ENCODE measurements at places on chromosomes 3 and 15. TPM values are rescaled to one million over a fixed set of nuclear protein-coding genes. Genes with fewer than 3 reads are reported as not detected.

- H3K4me1 ChIP-seq, result no peaks in the 10 kb centered on the region
These were observed 45.5 kb upstream of the CFAP161 start for GRCh38 chr15:81088470-81089013.

- H3K36me3 ChIP-seq, result no peaks in the 10 kb centered on the region
- H3K27me3 ChIP-seq, result no peaks in the 10 kb centered on the region
- H3K27ac ChIP-seq, result no peak overlapping the region
- DNase-seq, result no peak
These were observed 60.8 kb upstream of the GALNT15 start for GRCh38 chr3:16113704-16114103.

DNA sequence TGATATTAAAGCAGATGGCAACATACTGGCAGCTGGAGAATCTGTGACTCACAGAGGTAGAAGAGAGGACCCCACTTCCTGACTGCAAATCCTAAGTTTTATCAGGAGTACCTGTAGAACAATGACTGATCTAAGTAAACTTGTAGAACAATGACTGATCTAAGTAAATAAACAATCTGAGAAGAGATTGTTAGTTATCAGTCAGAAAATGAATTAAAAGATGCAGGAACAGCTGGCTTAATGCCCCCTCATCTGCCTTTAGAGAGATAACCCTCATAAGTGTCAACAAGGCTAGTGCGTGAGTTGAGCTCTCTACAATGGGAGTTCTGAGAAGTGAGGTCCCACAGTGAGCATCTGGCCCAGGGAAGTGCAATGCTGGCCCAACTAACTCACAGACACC, 14.6 kb downstream of the ACAD11 start:
- H3K4me3 ChIP-seq, result no peak overlapping the region
- H3K27ac ChIP-seq, result no peak overlapping the region
- no peaks in the 10 kb centered on the region for H3K4me1 ChIP-seq
- no peaks in the 10 kb centered on the region for H3K27me3 ChIP-seq
- no peak for DNase-seq

- no peaks in the 10 kb centered on the region for H3K36me3 ChIP-seq
- no peaks in the 10 kb centered on the region for H3K4me1 ChIP-seq
- no peaks in the 10 kb centered on the region for H3K27me3 ChIP-seq
- H3K4me3 ChIP-seq, result no peak overlapping the region
- DNase-seq, result no peak
These were observed 44.1 kb upstream of the FAM107A start for GRCh38 chr3:58621086-58621830.

DNA sequence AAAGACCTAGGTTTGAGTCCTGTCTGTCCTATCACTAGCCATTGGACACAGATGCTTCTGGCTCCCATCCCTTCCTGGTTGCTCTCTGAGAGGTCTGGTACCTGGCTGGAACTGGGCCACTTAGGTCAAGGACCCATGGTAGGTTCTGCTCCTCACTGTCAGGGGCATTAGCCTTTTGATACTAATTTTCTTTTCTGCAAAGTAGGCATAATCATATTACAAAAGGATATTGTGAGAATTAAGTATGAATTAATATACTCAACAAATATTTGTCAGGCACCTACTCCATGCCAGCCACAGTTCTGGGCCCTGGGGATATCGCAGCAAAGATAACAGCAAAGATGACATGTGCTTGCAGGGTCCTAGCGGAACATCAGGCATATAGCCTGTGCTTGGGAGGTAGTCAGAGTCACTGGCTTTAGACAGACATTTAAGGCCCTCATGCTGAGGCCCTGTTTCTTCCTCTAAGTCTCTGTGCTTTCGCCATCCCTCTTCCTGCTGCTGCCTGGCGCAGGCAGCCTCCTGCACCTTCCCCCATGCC, 25.6 kb upstream of the LCTL start:
- H3K4me1 ChIP-seq, result no peaks in the 10 kb centered on the region
- H3K27me3 ChIP-seq, result no peaks in the 10 kb centered on the region
- no peak overlapping the region for H3K4me3 ChIP-seq
- no peaks in the 10 kb centered on the region for H3K36me3 ChIP-seq
- no peak overlapping the region for H3K27ac ChIP-seq

DNA sequence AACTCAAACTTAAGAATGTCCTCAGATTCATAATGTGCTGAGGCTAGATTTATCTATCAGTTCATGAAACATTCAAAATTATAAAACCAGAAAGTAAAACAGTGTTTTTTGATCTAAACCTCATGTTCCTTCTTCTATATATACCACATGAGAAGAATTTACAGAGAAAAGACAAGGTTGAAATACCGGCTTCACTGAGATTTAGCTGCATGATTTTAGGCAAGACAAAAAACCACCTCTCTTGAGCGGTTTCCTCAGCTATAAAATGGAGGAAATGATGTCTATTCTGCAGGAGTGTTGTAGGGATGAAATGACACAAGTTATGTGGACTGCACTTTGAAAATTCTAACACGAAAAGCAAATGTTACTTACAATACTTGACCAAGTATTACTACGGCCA, 80.6 kb upstream of the FOXB1 start:
- H3K27me3 ChIP-seq, result no peaks in the 10 kb centered on the region
- H3K4me3 ChIP-seq, result no peak overlapping the region
- no peak overlapping the region for H3K27ac ChIP-seq
- no peaks in the 10 kb centered on the region for H3K4me1 ChIP-seq

DNA sequence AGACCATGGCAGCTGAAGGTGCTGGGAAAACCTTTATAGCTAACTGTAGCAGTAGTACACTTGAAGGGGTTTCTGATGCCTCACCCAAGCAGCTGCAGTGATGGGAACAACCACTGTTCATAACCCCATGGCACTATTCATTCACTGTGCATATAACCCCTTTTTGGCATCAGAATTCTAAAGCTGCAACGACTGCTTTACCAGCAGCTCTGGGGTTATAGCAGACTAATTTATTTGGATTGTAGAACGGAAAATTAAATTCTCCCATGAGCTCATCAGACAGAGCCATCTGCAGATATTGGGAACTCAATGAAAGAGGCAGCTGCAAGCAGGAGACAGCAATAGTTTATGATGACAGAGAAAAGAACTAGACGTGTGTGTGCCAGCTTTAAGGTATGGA, 28.6 kb downstream of the TFDP2 start:
- no peak overlapping the region for H3K27ac ChIP-seq
- H3K4me1 ChIP-seq, result no peaks in the 10 kb centered on the region
- H3K4me3 ChIP-seq, result no peak overlapping the region
- DNase-seq, result no peak

KCNMB2 gene
- total RNA-seq, result 0.72 TPM

CLDN18 gene
- total RNA-seq, result 0.44 TPM

GOLGA8Q gene
- total RNA-seq, result not detected

SENP5 gene
- 25.0 TPM for total RNA-seq
